Myometrial cell (primary cell): ENCODE measurements at places on chromosomes 16 and 17. TPM values are rescaled to one million over a fixed set of nuclear protein-coding genes. Genes with fewer than 3 reads are reported as not detected.

Gene ZBTB4
- 23.2 and 24.2 TPM in 2 replicates for total RNA-seq

Gene SNX20
- not detected in 2 replicates for total RNA-seq

Gene SLC12A3
- total RNA-seq: not detected in 2 replicates

Gene UMOD
- not detected in 2 replicates for total RNA-seq

Gene LGALS9B
- not detected in 2 replicates for total RNA-seq

Gene HSD3B7
- 24.5 and 26.2 TPM in 2 replicates for total RNA-seq

Gene NPIPA3
- not detected in 2 replicates for total RNA-seq

Gene PDE6G
- total RNA-seq: 1.2 and 3.2 TPM in 2 replicates

Gene RHOT1
- 22.2 and 32.6 TPM in 2 replicates for total RNA-seq

Gene NGFR
- total RNA-seq: not detected in 2 replicates

Gene C1QL1
- total RNA-seq: 3.2 and 9.0 TPM in 2 replicates

Gene PLD6
- total RNA-seq: 1.2 and 2.3 TPM in 2 replicates

Gene VEZF1
- 25.1 and 43.1 TPM in 2 replicates for total RNA-seq

Gene HBA1
- total RNA-seq: not detected in 2 replicates

Gene IL21R
- total RNA-seq: 36.2 and 39.2 TPM in 2 replicates

Gene SDR42E2
- total RNA-seq: not detected in 2 replicates

Gene KRT24
- not detected in 2 replicates for total RNA-seq

Gene KRT33B
- under 0.01 TPM in 1 of 2 replicates, not detected in the other for total RNA-seq

Gene ODF4
- not detected in 2 replicates for total RNA-seq

Gene SRCIN1
- not detected in 2 replicates for total RNA-seq

Gene EIF1
- total RNA-seq: 61.0 and 63.1 TPM in 2 replicates

Gene CCL16
- not detected in 2 replicates for total RNA-seq

Gene XAF1
- 6.3 and 11.2 TPM in 2 replicates for total RNA-seq

Gene TNP2
- total RNA-seq: not detected in 2 replicates

Gene MYH13
- not detected in 2 replicates for total RNA-seq

Gene SKAP1
- not detected in 2 replicates for total RNA-seq

Gene USP6
- total RNA-seq: 0.18 TPM in 1 of 2 replicates, not detected in the other

Gene GP1BA
- total RNA-seq: not detected in 2 replicates

Gene SETD1A
- total RNA-seq: 3.2 TPM in 2 replicates

Gene BEAN1
- total RNA-seq: 0.29 and 0.53 TPM in 2 replicates

Gene TEKT1
- total RNA-seq: not detected in 2 replicates
